ENCODE measurements at places on chromosomes 3 and 15.

DNA sequence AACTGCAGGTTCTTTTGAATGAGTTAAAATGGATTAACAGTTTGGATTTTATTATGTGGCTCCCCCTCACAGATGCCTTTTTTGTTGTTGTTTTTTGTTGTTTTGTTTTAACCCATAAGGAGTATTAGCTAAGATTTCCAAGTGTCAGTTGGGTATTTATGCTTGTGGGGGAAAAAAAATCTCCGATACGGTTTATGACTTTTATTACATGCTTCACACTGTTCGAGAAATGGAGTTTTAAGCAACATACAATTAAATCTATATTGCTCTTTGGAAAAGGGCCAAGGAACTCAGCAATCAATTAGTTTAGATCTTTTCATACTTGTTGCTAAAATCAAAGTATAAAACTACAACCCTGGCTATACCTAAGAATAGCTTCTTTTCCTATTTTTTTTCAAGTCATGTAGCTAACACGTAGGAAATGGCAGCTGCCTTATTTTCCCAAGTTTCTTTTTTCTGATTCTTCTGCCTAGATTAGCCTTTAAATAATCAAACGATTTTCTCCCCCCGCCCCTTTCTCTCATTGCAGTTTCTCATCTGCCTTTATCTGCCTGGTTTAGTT lies 16.0 kb downstream of the NR2F2 start:
- DNase-seq, result no peak

DNA sequence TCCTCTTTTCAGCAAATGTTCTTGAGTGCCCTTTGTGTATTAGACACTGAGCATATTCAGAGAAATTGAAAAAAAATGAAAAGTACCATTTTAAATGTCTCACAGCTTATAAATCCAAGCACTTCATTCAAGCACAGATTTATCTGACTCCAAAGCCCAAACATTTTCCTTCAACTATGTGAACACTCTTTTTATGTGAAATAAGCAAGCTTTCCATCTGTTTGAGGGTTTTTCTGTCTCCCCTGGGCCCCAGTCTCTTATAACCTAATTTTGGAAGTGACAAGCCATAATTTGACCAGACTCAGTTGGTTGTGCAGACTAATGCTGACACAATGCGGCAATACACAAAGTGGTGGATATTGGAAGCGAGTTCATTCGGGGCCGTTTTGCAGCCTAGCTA lies 170.3 kb downstream of the CNTN6 start:
- DNase-seq, result no peak

- no peak for DNase-seq
Observed at GRCh38 chr3:14238930-14239329, 60.3 kb downstream of the LSM3 start.

GRCh38 chr15:78567531-78567930 lies 2.2 kb downstream of the CHRNA5 start:
- DNase-seq, result no peak

GRCh38 chr3:10474847-10475246 lies 30.5 kb downstream of the ATP2B2 start:
- DNase-seq, result no peak

DNA sequence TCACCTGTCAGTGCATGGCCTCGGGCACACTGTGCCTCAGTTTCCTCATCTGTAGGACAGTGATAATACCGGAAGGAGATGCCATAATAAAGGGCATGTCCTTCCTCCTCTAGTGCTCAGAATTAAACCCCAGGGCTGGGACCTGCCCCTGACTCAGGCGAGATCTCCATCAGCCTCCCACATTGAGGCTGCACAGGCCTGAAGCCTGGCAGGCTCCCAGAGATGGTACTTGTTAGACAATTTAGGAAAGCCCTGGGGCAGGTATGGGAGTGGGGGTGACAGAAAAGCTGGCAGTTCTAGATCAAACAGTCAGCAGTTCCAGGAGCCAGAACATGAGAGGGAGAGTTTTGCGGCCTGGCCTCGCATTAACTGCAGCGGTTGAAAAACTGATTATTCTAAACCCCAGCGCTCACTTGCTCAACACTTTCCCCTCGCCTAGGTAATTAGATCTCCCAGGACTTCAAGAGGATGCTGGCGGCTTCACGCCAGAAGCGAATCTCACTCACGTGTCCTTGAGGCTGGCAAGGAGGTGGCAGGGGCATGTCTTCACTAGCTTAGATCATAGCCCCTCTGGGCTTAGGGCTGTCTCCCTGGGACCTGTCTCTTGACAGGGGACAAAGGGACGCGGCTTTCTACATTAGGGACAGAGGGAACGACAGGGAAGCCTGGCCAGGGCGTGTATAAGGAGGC lies 73.1 kb downstream of the ATP2B2 start:
- DNase-seq, result no peak

- no peak for DNase-seq
Observed at GRCh38 chr15:94970802-94971201, 739.4 kb downstream of the MCTP2 start.

DNA sequence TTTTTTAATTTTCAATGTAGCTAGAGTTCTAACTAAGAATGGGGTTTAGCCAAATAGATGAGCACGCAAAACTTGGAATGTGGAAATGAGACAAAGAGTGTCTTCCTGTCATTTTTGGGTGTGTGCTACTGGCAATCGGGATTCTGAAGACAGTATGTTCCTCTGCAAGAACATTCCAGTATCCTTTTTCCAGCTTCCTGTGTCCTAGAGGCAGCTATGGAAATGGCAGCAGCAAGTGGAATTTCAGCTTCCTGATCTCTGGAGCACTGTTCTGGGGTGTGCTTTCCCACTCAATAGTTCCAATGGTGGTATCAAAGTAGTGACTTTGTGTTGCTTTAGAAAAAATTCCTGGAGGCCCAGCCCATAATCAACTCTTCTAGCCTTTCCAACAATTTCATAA lies 642.9 kb upstream of the KCNMB2 start:
- no peak for DNase-seq

DNA sequence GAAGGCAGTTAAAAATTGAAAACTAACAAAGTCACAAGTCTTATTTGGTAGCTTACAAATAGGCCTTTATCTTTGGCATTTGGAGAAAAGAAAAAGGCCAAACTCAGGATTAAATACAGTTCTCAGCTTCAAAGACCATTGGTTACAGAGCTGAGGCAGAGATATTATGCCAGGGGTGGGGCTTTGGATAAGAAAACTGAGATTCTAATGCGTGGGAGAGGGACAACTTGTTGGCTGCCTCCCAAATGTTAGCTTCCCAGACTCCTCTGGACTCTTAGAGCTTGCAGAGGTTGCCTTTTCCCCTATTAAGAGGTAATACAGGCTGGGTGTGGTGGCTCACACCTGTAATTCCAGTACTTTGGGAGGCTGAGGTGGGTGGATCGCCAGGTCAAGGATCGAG lies 231.8 kb downstream of the SQOR start:
- no peak for DNase-seq

DNA sequence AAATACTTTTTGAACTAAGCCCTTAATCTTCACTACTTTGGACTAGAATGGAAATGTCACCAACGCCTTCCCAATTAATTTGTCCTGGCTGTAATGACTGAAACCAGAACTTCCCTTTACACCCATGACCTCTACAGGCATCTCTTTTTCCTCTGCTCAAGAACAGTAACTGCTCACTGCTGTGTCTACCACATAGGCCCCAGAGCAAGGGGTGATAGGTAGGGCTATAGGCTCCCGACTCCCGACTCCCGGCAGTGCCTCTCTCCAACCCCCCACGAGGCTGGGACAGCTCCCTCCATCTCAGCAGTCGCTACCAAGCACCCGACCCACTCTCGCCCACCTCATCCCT lies 384 bp upstream of the LEKR1 start:
- no peak for DNase-seq

- DNase-seq, result peak; percentile 38
Observed at GRCh38 chr15:58988006-58988785, 733 bp downstream of the RNF111 start.

GRCh38 chr3:58668247-58668646 lies 1.7 kb upstream of the FAM3D start:
- DNase-seq, result no peak

DNA sequence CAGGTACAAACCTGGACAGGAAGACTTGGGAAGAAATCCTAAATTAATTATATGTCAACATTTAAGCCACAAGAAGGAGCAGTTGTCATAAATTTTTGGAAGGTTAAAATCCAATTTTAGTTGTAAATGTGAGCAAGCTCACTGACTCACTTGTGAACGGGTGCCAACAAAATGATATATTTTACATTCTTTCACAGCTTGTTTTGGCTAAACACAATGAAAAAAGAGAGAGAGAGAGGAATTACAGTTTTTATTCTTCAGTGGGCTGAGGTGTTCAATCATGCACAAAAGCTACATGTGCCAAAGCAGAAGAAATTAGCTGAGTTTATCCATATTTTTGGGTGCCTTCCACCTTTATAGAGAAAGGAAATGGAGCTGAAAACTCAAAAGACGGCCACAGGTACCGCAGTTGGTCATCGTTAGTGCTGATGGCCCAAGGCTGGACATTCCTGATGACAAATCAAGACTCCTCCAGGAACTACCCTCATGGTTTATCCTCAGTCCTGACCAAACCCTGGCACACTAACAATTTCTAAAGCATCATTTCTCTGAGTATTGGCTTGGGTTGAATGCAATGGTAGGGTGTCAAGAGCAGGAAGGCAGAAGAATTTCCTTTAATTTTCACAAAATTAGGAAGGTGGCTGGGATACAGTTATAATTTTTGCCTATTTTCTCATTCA lies 37.6 kb upstream of the WNT5A start:
- DNase-seq, result no peak

DNA sequence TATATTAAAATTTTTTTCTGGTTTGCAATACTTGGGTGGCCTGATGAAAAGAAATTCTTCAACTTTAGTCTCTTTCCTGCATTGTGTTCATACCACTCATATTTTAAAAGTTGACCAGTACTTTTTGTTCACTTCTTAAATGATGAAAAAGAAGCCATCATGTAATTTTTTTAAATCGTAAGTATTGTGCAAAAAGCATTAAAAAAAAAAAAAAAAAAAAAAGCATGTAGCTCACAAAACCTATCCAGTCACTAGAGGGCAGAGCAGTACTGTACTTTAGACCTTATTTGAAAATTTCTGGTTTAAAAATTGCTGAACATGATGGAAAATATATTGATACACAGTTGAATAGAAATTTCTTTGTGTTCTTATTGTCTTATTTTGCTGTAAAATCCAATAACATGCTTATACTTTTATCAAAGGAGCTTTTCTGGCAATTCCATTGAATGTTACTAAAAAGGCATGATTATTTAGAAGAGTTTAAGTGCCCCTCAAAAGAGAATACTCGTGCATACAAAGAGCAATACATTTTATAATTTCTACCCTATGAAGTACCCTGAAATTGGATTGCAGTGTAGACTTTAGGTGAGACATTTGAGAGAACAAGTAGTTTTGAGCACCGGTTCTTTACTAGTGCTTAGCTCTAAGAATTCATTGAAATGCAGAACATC lies 137.7 kb downstream of the BBX start:
- no peak for DNase-seq

GRCh38 chr3:152760591-152760990 lies 74.3 kb upstream of the P2RY1 start:
- no peak for DNase-seq

DNA sequence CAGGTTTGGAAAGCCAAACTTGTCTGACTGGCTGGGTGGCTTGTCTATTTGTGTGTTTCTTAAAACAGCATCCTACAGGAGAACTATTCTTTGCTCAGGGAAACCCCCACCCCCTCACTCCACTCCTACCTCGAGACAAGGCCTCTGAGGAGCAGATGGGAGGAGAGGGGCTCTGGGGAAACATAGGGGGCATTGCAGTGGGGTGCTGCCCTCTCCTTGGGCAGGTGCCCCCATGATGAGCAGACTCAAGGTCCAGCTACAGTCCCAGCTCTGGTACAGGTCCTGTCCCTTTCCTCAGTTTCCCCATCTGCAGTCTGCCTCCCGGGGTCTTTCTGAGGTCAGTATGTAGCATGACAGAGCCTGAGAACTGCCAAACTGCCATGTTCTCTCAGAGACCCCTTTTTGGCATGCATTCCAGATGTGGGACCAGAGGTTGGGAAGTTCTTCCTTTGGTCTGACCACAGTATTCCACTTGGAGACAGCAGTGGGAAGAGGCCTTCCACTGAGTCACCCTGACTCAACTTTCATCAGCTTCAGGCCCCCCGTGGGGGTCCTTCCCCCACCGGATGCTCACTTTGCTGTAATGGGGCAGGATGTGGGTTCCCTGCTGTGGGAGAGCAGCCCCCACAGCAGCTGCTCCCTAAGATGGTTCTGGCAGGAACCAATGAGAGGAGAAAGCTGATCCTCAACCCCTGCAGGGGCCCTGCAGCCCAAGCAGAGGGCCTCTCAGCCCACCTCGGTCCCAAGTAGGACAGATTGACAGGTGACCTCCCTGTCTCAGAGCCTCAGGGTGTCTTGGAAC lies 32.3 kb upstream of the CYP11A1 start:
- peak; percentile 45 for DNase-seq

GRCh38 chr3:167798443-167798842 lies 62.9 kb downstream of the SERPINI1 start:
- no peak for DNase-seq

GRCh38 chr3:45874677-45875346 lies 11.5 kb upstream of the CCR9 start:
- DNase-seq, result no peak

- DNase-seq, result no peak
Observed at GRCh38 chr3:24756101-24756888, 261.6 kb upstream of the THRB start.

DNA sequence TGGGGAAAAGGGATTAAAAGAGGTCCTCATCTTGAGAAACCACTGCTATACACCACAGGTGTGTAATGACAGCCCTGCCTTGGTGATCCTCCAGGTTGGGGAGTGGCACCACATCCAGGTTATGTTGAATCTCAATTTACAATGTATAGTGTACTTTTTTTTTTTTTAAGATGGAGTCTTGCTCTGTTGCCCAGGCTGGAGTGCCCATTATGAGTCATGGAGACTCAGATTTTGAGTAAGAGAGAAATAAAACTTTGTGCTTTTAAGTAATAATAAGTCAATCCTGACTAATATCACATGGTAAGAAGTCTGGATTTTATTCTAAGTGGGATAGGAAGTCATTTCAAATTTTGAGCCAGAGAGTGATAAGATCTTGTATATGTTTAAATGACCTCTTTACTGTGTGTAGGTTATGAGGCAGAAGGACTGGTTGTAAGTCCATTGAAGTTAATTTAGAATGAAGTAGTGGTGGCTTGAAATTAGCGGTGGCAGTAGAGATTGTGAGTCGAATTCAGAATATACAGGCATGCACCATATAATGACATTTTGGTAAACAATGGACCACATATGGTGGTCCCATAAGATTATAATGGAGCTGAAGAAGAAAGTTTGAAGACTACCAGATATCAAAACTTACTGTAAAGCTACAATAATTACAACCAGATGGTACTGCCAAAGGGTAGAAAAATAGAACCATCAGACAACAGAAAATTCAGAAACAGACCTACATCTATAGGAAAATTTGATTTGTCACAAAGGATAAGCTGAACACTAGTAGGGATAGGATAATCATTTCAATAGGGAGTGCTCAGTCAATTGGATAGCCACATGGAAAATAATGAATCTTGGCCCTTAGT lies 20.7 kb downstream of the POPDC2 start:
- no peak for DNase-seq

- DNase-seq, result no peak
Observed at GRCh38 chr3:173513123-173513522, 115.6 kb downstream of the NLGN1 start.
